ENCODE measurements at places on chromosomes 12 and 14.

DNA sequence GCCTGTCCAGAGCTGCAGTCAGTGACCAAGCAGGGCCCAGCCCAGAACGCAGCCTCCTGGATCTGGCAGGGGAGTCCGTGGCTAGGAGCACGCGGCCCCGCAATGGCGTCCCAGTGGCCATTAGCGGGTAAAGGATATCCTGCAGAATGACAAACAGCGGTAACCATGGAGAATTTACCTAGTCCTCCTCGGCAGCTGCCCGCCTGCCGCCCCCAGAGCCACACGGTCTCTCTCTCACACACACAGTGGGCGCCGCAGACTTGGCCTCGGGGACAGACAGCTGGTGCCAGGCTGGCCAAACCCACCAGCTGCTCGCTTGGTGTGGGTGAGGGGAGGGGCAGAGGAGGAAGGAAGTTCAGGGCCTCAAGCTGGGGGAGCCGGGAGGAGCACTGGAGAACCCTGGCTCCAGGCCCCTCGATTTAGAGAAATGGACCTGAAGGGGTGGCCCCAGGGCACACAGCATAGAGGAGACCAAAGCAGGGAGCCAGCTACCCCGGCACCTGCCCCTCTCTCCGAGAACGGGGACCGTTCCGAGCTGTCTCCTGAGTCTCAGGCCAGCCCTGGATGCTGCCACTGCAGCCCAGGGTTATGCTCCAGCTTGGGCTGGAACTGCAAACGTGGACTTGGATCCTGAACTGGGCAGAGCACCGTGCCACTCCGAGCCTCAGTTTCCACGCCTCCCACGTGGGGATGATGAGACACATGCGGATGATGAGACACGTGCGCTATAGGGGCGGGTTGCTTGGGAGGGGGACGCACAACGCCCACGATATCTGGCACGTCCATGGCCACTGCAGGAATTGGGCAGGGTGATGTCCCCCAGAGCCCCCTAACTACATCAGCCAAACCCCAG lies 3.4 kb downstream of the CDK2AP1 start:
- DNase-seq = no peak

GRCh38 chr12:132856581-132856980 lies 27.9 kb upstream of the GOLGA3 start:
- DNase-seq = no peak

- no peak for DNase-seq
Observed at GRCh38 chr12:126668961-126669360, 1598.0 kb upstream of the TMEM132C start.

DNA sequence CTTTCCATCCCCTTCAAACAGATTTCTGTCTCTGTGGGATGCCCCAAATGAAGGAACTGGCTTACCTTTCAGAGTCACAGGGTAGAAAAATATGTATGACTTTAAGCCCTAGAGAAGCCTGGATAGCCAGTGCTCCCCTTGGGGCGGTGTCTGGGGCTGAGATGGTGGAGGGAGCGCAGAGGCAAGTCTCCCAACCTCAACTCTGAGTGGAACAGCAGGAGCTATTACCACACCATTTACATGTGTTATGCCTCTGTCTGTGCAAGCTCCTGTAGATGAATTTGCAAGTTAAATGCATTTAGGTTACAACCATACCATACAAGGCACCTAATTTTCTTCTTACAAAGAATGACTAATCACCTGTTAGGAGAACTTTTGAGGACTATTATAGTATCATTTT lies 50.4 kb upstream of the CLMN start:
- DNase-seq = no peak

DNA sequence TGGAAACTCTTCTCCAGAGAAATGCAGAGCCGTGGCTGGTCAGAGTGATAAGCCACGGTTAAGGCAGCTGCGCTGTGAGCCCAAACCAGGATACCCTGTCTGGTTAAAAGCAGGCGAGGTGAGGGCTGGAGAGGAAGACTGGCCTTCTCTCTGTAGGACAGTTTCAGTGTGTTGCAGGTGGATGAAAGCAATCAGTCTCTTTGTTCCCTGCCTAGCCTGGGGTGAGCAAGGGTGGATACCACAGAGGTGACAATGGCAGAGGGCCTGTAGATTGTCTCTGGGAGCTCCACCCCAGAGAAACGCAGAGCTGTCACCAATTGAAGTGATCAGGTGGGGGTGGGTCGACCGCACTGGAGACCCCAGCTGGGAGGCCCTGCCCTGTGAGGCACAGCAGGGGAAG lies 621.9 kb downstream of the LRFN5 start:
- no peak for DNase-seq

GRCh38 chr14:24436355-24437019 lies 6.1 kb downstream of the SDR39U1 start:
- DNase-seq = peak; percentile 72

- no peak for DNase-seq
Observed at GRCh38 chr12:19850346-19851065, 411.2 kb downstream of the AEBP2 start.

Measured in SK-MEL-5 (cell line).